ENCODE measurements at places on chromosomes 5 and 9.

GRCh38 chr5:111224561-111225345 lies 569 bp downstream of the CAMK4 start:
- no peak for DNase-seq

GRCh38 chr5:122190156-122190555 lies 60.8 kb downstream of the ZNF474 start:
- no peak for DNase-seq

GRCh38 chr5:141402553-141403243 lies at the start of gene PCDHGA9:
PCDHGA9 (plus strand) TSS chr5:141402778; CDS start chr5:141402953, 175 bp downstream.
- no peak for DNase-seq

DNA sequence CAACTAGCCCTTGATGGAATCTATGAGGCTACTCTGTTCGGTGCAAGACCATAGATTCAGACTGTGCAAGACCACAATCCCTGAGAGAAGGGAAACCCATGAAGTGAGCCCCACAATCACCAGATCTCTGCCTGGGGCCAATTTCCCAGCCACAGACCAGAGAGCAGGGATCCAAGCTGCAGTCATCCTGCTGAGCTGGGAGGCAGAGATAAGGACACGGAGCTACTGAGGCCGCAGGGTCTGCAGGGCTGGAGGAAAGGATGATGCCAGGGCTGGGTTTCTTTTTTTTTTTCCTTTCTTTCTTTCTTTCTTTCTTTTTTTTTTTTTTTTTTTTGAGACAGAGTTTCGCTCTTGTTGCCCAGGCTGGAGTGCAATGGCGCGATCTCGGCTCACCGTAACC lies 47.7 kb upstream of the FUBP3 start:
- no peak for DNase-seq

- DNase-seq = no peak
These were observed 33.5 kb upstream of the CKS2 start for GRCh38 chr9:89277454-89277853.
